ENCODE measurements at places on chromosomes 5 and 9. TPM values are rescaled to one million over a fixed set of nuclear protein-coding genes. Genes with fewer than 3 reads are reported as not detected.

- no peak for DNase-seq
Observed at GRCh38 chr9:72814083-72814597, 138.7 kb downstream of the ALDH1A1 start.

DNA sequence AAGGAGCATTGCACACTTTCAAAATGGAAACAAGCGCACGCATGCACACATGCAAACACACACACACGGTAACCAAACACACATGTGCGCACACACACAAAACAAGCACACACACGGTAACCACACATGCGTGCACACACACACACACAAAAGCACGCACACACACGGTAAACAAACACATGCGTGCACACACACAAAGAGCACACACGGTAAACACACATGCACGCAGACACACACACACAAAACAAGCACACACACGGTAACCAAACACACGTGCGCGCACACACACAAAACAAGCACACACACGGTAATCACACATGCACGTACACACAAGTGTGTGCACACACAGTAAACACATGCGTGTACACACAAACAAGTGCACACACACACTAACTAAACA, 19.3 kb upstream of the SLC6A3 start:
- DNase-seq: no peak

- no peak for DNase-seq
Observed at GRCh38 chr5:54460181-54460919, 4.9 kb downstream of the HSPB3 start.

DNA sequence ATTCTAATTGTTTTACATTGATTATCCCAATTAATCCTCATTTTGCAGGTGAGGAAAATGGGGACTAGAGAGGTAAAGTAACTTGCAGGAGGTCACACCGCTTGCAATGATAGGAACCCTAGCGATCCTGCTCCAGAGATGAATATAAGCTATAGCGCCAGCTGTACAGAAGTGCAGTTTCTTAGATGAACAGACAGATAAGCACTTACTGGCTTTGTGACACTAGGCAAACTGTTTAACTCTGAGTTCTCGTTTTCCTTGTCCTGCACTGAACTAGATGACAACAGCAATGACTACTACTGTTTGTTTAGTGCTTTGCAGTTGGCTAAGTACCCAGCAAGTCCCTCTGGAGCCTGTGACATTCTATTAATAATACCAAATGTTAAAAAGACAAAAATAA, 11.1 kb downstream of the LHX6 start:
- no peak for DNase-seq

Gene FAM221B
- polyA plus RNA-seq: 0.11 TPM

GRCh38 chr5:119393746-119394145, 37.9 kb downstream of the TNFAIP8 start:
- DNase-seq: no peak

- no peak for DNase-seq
Observed at GRCh38 chr9:38232895-38233294, 159.6 kb upstream of the ALDH1B1 start.

GRCh38 chr9:123434619-123435240, 78.7 kb downstream of the CRB2 start:
- DNase-seq: no peak

- DNase-seq: no peak
Observed at GRCh38 chr5:93676704-93677103, 64.7 kb downstream of the POU5F2 start.
